ENCODE measurements at places on chromosomes 5 and 9.

- no peak for DNase-seq
Observed at GRCh38 chr9:30235564-30235963, 2148.9 kb upstream of the ACO1 start.

GRCh38 chr9:85742597-85742936, 813 bp upstream of the AGTPBP1 start:
- DNase-seq = no peak

DNA sequence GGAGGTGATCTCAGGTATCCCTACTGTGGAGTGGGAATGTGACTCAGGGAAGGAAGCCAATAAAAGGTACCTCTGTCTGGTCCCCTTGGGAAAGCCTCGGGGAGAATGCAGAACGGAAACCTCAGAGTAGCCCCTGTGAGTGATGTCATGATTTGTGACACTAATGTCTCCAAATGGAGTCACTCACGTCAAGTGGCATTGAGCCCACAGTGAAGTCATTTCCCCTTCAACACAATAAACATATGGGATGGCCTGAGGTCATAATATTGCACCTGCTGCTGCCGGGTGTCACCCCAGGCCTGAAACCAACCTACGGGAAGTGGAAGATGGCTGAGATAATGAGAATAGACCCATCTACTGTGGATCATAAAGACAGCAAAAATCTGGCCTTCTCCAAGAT, 75.9 kb upstream of the GOLM1 start:
- no peak for DNase-seq

DNA sequence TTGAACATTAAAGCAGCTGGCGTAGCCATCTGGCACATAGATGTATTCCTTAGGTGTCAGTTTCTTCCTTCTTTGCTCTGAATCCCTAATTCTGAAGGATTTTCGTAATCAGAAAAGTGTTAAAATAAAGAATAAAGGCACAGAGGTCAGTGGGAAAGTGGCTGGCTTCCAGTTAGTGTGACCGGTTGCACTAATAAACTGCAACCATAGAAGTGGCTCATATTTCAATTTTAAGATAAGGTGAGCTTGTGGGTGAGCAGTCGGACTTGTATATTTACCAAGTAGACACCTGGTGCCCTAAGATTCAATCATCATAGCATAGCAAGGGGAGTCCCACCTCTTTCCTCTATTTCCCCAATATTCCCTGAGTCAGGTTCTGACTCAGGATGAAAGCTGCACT, 459.6 kb downstream of the ACTL7B start:
- no peak for DNase-seq

GRCh38 chr9:110919609-110920008, 118.7 kb downstream of the LPAR1 start:
- DNase-seq = no peak

DNA sequence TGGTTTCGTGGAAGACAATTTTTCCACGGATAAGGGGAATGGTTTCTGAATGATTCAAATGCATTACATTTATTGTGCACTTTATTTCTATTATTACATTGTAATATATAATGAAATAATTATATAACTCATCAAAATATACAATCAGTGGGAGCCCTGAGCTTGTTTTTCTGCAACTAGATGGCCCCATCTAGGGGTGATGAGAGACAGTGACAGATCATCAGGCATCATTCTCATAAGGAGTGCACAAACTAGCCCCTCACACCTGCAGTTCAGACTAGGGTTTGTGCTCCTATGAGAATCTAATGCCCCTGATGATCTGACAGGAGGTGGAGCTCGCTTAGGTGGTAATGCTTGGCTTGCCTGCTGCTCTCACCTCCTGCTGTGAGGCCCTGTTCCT, 6.4 kb downstream of the ISCA1 start:
- DNase-seq = no peak

DNA sequence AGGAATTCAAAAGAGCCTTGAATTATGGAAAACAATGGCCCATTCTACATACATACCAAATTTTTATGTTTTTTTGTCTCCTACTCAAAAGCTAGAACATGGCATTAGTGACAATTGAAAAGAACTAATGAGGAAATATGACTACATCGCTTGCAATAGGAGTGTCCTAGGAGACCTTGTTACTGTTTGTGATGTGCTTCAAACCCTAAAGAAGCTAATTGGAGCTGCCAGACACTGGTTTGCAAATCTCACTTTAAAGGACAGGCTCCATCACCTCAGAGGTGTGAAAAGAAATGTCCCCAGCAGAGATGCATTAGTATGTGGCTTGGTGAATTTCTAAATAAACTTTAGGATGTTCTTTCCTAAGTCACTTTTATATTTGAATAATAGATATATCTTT, 354.2 kb upstream of the EFNA5 start:
- no peak for DNase-seq

GRCh38 chr5:175859916-175860315, 11.5 kb upstream of the CPLX2 start:
- DNase-seq = no peak

DNA sequence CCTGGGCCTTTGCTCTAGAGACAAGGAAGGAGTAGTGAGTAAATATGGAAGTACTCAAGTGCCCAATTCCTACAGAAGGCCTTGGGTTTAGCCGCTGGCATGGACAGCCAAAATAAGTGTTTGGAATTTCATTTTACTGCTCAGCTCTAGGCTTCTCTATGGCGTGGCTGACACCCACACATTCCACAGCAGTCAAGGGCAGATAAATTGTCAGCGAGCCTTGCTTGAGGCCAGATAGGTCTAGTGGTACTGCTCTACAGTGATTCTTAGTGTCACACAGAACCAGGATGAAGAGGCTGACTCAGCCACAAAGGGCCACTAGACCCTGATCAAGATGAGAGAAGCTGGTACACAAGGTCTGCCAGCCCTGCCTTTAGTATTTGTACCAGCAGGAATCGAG, 111.0 kb upstream of the NFIB start:
- DNase-seq = no peak

GRCh38 chr5:71907608-71908145, 188.6 kb downstream of the CARTPT start:
- no peak for DNase-seq

DNA sequence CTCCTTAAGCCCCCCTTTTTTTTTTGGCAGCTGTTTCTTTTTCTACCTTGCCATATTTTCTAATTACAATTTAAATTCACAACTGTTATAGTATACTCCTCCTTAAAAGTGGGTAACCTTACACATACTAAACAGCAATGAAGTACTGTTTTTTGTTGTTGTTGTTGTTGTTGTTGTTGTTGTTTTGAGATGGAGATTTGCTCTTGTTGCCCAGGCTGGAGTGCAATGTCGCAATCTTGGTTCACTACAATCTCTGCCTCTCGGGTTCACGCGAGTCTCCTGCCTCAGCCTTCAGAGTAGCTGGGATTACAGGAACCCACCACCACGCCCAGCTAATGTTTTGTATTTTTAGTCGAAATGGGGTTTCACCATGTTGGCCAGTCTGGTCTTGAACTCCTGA, 669.1 kb upstream of the CDH6 start:
- no peak for DNase-seq

- no peak for DNase-seq
Observed at GRCh38 chr9:15485836-15486666, 24.7 kb downstream of the PSIP1 start.

GRCh38 chr9:86352440-86353077, 1.7 kb downstream of the TUT7 start:
- no peak for DNase-seq

DNA sequence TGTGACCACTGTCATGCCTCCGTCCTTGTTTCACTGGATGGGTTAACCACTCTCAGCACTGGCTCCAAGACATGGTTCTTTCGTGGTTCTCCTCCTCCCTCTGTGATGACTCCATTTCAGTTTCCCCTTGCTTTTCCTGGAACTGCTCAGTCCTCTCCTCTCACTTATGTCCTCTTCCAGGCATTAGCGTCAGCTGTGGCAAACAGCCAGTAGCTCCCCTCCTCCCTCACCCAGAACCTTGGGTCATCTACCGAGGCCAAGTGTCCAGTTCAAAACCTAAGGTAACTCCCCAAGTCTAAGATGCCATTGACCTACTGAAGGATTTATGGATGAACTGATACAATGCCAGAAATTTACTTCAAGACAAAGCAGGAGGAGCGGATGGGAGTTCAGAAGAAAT, 9.8 kb upstream of the CORO2A start:
- no peak for DNase-seq

DNA sequence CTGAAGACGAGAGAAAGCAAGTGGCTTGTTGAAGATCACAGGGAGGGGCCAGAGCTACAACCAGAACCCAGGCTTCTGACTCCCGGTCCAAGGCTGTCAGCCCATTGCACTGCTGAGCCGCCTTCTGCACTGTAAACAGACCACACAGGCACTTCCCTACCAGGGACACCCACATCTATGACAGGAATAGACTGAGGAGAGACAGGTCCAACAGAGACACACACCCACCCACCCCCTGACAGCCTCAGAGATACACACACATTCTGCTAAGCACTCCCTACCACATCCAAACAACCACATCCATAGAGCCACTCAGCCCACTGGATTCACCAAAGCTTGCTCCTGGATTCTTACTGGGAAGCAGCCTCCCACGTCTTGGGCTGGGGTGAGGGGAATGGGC, 23.0 kb upstream of the MYORG start:
- DNase-seq = no peak

DNA sequence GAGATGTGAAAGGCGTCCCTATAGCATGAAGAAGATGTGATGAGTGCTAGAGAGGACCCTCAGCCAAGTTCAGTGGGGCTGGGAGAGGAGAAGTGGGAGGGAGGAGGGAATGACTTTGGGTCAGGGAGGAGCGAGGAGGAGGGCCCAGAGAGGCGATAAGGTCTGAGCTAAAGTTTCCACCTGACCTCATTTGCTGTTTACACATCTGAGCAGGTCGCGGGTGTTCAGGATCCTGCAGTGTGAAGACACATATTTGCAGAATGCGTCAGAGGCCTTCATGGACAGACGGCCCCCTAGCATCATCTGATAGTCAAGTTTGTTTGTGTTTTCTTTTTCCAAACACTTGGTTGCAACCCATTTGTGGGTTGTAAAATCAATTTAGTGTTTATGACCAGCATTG, 18.9 kb upstream of the IGFBPL1 start:
- no peak for DNase-seq

GRCh38 chr5:58099257-58099656, 360.6 kb downstream of the PLK2 start:
- no peak for DNase-seq

GRCh38 chr9:79131824-79132377, 439.9 kb upstream of the TLE4 start:
- no peak for DNase-seq

GRCh38 chr5:141192110-141192725, at the start of gene PCDHB10:
TSS of gene PCDHB10 (plus strand) at chr5:141192353. CDS start at chr5:141192553, 200 bp downstream.
- no peak for DNase-seq

DNA sequence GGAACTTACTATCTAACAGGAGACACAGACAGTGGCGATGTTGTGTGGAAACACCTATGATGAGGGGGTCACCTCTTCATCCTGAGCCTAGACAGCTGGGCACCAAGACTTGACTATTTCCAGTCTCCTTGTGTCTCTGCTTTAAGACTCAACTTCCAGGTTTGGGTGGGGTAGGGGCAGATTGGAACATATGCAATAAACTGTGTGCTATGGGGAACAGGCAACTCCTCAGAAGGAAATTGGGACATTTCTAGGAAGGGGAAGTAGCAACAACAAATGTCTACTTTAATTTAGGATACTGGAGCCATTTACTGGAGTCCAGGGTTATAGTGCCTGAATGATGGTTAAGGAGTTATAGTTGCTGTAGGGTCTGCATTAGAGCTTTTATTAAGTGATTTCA, 57.3 kb downstream of the FGF18 start:
- no peak for DNase-seq

DNA sequence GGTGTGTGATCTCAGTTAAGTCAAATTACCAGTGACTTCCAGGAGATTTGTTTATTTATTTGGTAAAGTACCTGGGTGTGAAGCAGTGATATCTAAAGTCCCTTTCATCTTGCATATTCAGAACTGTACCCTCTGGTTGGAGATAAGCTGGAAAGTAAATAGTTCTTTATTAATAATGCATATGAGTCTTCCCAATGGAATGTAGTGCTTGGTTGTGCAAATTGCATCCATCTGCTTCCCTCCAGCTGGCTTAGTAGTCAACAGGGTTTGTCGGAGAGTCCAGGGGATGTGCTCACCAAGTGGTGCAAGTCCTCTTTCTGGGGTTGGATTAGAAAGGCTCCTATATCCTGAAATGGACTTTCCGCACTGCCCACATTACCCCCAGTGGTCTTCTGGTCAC, 42.0 kb downstream of the TRPM3 start:
- DNase-seq = no peak

DNA sequence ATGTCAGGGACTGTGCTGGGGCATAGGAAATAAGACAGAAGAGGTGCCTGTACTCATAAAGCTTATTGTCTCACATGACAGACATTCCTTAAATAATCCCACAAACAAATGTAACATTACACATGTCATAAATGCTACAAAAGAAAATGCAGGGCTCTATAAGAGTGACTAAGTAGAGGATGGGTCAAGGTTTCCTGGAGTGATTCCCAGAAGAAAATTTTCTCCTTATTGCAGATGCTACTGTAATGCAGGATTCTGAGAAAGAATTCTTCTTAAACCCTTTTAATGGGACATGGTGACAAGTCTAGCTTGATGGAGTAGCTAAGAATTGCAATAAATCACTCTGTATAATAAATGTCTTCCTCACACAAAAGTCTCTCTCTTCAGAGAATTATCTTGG, 55.7 kb downstream of the SH3TC2 start:
- no peak for DNase-seq

GRCh38 chr5:93359296-93359959, 221.6 kb downstream of the NR2F1-AS1 start:
- DNase-seq = peak; percentile 73

GRCh38 chr5:4879693-4880303, 260.3 kb upstream of the ADAMTS16 start:
- DNase-seq = peak; percentile 73

DNA sequence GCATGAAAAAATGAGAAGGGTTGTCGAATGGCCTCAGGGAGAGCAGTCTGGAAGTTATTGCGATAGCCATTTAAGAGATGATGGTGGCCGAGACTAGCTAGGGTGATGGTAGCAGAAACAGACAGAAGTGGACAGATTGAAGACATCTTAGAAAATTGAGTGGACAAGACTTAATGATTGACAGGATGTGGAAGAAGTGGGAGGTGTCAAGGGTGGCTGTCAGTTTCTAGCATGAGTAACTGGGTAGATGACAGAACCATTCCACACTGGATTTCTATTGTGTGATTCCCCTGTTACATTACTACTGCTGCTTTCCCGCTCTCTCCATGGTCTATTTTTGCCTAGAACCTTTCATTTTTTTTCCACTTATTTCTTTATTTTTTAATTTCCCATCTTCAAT, 12.6 kb downstream of the CHMP5 start:
- no peak for DNase-seq

GRCh38 chr5:39379693-39380092, 15.4 kb upstream of the C9 start:
- no peak for DNase-seq

DNA sequence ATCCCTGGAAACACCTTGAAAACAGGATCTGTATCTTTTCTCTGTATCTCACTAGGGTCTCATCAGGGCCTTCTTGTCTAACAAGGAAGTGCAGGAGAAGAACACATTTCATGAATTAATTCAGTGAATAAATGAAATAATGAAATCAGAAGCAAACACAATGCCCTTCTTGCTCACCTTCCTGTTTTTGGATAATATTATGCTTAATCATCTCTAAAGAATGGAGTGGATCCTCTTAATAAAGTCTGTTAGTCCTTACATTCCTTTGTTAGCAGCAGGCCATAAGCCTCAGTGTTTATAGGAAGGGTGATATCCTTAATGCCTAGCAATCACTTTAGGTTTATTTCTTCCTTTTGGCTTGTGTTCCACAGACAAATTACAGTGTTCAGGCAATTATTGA, 837.1 kb upstream of the SEMA6A start:
- no peak for DNase-seq

- no peak for DNase-seq
Observed at GRCh38 chr5:74717596-74717995, 32.6 kb downstream of the HEXB start.

GRCh38 chr5:55187370-55187769, 14.4 kb upstream of the CDC20B start:
- DNase-seq = no peak
